A375 (cell line): ENCODE measurements at places on chromosomes 13 and 19. TPM values are rescaled to one million over a fixed set of nuclear protein-coding genes. Genes with fewer than 3 reads are reported as not detected.

DMKN gene
- 16.5 and 24.2 TPM in 2 replicates for total RNA-seq

SIAH3 gene
- not detected in 2 replicates for total RNA-seq

GPC5 gene
- total RNA-seq = 1.2 and 1.3 TPM in 2 replicates

KCNC3 gene
- total RNA-seq = 1.2 and 1.5 TPM in 2 replicates

TMEM272 gene
- total RNA-seq = not detected in 2 replicates

ZNF845 gene
- total RNA-seq = 4.1 and 5.2 TPM in 2 replicates

RAB8A gene
- total RNA-seq = 55.5 and 62.9 TPM in 2 replicates

SERP2 gene
- not detected in 2 replicates for total RNA-seq

PEAK3 gene
- not detected in 2 replicates for total RNA-seq

ZNF581 gene
- total RNA-seq = 28.6 and 29.3 TPM in 2 replicates

ZNF296 gene
- 0.82 and 1.9 TPM in 2 replicates for total RNA-seq

NLRP9 gene
- total RNA-seq = not detected in 2 replicates

ZNF667 gene
- not detected in 2 replicates for total RNA-seq
